ENCODE measurements at places on chromosomes 2 and 18.

GRCh38 chr18:47492691-47493090, 241.2 kb upstream of the SKOR2 start:
- DNase-seq, result no peak

- no peak for DNase-seq
Observed at GRCh38 chr2:99857372-99857771, 285.0 kb downstream of the AFF3 start.

- no peak for DNase-seq
Observed at GRCh38 chr2:53569957-53570727, 197.5 kb upstream of the CHAC2 start.

- DNase-seq, result no peak
Observed at GRCh38 chr2:29053670-29054400, 20.5 kb downstream of the PCARE start.

GRCh38 chr2:190126798-190127197, 64.3 kb upstream of the MSTN start:
- no peak for DNase-seq

DNA sequence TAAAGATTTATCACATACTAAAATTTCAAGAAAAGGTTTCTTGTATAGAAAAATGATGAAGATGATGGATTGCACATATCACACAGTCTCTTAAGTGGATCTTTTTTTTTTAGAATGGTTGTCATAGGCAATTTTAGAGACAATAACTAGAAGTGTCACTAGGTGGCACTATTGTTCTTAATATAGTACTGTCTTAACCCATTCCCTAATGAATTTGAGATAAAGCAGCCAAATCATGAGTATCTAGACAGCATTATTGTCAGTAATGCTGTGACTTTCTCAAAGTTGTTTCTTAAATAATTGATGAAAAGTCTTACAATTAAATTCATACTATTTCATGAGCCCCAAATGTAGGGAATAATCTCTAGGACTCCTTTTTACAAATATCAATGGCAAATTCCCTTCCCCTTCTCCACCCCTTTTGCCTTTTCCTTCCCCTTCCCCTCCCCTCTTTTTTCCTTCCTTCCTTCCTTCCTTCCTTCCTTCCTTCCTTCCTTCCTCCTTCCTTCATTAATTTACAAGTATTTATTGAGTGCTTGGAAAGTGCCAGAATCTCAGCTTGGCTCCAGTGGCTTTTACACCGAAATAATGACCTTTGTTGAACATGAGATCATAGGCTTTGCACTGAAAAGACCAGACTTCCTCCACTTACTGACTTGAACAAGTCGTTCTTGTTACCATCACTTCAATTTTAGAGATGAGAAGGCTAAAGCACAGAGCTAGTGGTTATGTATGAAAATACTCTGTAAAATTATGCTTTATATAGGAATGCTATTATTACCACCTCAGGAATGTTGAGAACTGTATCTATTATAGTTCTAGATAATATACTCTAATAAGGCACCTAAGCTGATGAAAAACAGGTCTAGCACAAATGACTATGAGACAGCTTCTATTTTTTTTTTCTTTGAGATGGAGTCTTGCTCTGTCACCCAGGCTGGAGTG, 19.8 kb downstream of the MYL12B start:
- DNase-seq, result no peak

DNA sequence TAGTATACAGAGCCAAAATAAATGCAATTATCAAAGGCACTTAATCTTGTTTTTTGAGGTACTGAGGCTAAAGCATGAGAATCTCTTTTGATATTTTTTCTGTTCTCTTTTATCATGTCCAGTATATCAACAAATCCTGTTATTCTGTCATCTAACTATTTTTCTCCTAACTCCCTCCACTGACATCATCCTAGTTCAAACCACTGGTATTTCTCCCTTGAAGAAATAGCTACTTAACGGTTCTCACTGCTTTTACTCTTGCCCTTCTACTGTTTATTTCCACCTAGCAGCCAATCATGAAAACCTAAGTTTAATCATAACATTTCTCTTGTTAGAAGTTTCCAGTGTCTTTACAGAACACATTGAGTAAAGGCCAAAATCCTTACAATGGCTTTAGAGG, 317.6 kb downstream of the GPD2 start:
- DNase-seq, result no peak

GRCh38 chr2:188751816-188752215, 222.4 kb upstream of the COL3A1 start:
- DNase-seq, result no peak

GRCh38 chr2:224083638-224084037, 44.6 kb upstream of the SERPINE2 start:
- DNase-seq, result no peak

GRCh38 chr2:123890148-123890547, 134.9 kb upstream of the CNTNAP5 start:
- no peak for DNase-seq

DNA sequence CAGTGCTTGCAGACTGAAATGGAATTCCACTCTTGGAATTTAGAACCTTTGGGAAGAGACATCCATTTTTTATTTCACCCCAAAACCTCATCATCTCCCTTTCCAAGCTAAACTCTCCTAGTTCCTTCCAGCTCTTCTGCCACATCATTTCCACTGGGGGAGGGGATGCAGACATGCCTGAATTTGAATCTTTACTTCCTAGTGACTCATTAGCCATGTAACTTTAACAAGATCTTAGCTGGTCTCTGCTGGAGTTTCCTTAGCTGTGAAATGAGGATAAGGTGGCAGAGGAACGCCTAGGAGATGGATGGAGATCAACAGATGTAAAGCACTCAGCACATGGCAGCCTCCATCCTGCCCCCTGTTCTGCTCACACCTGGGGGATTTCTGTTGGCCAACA, 266.8 kb downstream of the EN1 start:
- no peak for DNase-seq

GRCh38 chr18:55403421-55403949, 184.5 kb downstream of the TCF4 start:
- DNase-seq, result no peak

- no peak for DNase-seq
Observed at GRCh38 chr18:44548291-44549221, 132.1 kb upstream of the SETBP1 start.

DNA sequence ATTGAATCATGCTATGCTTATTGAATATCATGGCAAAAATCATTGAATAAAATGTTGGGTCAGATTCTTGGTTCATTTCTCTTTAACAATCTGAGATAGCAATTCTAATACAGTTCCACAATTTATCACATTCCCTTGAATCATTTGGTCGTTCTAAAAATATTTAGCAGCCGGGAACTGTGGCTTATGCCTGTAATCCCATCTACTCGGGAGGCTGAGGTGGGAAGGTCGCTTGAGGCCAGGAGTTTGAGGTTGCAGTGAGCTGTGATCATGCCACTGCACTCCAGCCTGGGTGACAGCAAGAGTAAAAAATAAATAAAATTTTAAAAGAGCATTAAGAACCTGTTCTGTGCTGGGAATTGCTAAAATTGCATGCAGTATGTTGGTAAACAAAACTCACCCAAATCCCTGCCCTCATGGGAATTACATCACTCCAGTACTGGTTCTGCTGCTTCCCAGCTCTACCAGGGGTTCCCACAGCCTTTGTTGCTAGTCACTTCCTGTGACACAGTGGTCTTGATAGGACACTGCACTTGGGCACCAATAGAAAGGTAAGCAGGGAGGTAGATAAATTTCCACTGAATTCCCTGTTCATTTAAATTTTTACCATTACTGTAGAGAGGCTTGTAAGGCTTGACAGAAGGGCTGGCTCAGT, 200.4 kb downstream of the CTNNA2 start:
- no peak for DNase-seq

- no peak for DNase-seq
Observed at GRCh38 chr2:1738163-1738562, 6.2 kb downstream of the PXDN start.

- DNase-seq, result no peak
Observed at GRCh38 chr2:220078439-220078838, 451.0 kb downstream of the SLC4A3 start.

DNA sequence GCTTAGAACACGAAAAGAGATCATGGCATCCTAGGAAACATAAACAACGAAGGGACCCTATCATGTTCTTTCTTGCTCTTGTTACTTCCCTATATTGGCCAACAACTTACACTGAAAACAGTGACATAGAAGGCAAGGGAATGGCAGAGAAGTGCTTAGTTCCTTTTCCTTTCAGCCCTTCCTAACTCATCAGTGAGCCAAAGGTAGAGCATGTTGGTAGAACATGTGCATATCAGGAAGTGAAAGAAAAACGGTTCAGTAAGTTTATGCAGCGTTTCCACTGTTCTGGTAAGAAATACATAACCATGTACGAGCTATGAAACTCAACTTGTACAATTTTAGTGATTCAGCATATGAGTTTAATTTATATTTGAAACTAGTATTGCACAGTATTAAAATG, 21.7 kb downstream of the AKAIN1 start:
- DNase-seq, result no peak

- DNase-seq, result no peak
Observed at GRCh38 chr2:170817093-170818035, 677 bp downstream of the GAD1 start.

- DNase-seq, result no peak
Observed at GRCh38 chr2:57402755-57403154, 643.9 kb upstream of the VRK2 start.

DNA sequence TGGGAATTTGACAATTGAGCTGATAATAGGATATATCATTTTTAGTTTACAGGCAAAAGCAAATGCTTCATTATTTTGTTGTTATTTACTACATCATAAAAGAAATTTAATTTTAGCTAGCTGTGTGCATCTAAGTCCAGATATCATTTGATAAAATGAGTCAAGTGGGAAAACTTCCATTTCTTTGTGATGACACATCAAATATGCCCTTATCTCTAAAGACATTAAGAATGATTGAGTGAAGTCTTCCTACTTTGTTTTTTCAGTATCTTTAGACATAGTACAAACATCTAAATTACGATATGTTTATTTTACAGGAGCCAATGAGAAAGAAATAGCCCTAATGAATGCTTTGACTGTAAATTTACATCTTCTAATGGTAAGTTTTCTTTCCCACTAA, 77.0 kb downstream of the KYNU start:
- no peak for DNase-seq

- no peak for DNase-seq
Observed at GRCh38 chr2:32923109-32923508, 23.6 kb upstream of the LTBP1 start.

GRCh38 chr2:238091436-238092060, 8.6 kb upstream of the ESPNL start:
- no peak for DNase-seq

GRCh38 chr2:144285324-144285723, 234.6 kb downstream of the ZEB2 start:
- DNase-seq, result no peak

DNA sequence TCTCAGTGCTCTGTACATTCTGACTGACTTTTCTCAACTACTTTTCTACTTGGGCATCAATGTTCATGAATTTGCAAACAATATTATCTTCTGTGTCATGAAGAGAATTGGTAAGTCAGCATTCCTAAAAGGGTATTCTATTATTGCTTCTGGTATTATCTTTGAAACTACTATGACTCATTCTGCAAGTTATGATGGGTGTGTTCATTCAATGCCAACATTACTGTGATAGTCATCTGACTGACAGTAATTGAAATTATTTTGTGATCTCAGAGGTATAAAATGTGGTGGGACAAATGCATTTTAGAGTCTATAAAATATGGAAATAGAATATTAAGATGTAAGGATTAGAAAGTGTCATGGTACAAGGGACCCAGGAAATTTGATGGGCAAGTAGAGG, 736.0 kb upstream of the CELF4 start:
- no peak for DNase-seq

- no peak for DNase-seq
Observed at GRCh38 chr2:69400121-69400520, 13.1 kb upstream of the GFPT1 start.

DNA sequence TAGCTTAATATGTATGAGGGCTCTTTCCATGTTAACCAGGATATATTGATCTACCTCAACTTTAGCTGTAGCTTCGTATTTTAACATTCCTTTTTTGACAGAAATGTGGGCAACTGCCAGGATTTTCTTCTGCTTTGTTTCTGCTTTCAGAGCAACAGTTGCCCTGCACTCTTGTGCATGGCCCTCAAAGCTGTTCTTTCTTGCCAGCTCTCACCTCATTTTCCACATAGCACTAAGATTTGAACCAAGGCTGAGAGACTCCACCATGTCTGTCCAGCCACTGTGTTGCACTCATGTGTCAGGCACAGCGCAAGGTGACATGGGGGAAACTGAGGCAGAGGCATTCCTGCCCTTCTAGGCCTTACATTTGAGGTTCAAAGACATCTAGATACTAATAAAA, 422.8 kb upstream of the RAB12 start:
- DNase-seq, result no peak

- no peak for DNase-seq
Observed at GRCh38 chr2:223981241-223981640, 24.0 kb downstream of the MRPL44 start.

DNA sequence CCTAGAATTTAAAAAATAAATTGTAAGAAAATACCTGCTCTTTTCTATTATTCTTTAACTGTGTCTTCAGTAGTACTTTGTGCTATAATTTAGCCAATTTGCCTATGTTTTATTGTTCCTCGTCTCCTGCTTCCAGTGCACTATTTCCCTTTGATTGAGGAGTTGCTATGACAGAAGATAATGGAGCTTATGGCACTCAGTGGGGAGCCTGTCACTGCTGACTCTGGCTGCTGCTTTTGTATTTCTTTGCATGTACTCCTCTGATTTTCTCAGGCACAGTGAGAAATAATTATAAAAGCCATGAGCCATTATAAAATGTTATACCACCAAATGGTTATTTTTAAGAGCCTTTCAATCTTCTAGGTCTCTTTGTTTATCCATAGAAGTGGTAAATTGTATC, 1310.8 kb upstream of the SLC39A10 start:
- DNase-seq, result no peak

Data from mucosa of gallbladder (tissue), 1 donor.